ENCODE measurements at places on chromosomes 12 and 14.

DNA sequence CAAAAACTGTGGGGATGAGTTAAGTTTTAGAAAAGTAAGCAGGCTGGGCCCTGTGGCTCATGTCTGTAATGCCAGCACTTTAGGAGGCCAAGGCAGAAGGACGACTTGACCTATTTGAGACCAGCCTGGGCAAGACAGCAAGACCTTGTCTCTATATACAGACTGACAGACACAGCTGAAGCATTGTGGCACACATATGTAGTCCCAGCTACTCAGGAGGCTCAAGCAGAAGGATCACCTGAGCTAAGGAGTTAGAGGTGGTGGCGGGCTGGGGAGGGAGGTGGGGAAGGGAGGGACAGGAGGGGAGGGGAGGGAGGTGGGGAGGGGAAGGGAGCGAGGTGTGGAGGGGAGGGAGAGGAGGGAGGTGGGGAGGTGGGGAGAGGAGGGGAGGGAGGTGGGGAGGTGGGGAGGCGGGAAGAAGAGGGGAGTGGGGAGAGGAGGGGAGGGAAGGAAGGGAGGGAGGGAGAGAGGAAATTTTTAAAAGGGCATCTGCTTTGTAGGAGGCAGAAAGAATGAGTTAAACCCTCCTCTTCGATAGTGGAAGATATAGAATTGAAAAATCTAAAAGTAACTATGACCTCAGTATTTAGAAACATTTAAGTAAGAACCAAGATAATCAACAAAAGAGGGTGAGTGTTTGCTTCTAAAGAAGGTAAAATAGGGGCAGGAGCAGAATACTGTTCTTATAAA is 30.9 kb downstream of the MED13L start:
- no peak for DNase-seq

GRCh38 chr12:3511760-3512159 is 20.8 kb downstream of the PRMT8 start:
- no peak for DNase-seq

GRCh38 chr14:34021096-34021495 is 70.2 kb upstream of the EGLN3 start:
- no peak for DNase-seq

GRCh38 chr12:95169368-95169767 is 47.9 kb downstream of the FGD6 start:
- no peak for DNase-seq

- no peak for DNase-seq
These were observed 352.2 kb upstream of the KITLG start for GRCh38 chr12:88932457-88932856.

DNA sequence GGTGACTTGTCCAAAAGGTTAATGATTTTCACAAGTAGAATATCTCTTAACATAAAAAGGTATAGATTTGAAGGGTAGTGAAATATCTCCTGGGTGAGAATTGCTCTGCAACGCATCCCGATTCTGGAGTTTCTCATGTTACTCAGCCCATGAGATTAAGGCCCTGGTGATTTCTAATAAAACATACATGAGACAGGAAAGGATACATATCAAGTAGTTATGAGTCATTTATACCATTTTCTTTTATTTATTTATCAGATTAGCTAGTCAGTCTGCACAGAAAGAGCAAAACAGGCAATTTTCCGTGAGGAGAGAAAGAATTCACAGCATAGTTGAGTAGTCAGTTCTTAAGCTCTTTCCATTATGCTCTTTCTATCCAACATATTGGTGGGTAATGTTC is 535.6 kb upstream of the ATP2B1 start:
- no peak for DNase-seq

Measured in NCI-H1048 (cell line).